Activated T-cell treated with anti-CD3 and anti-CD28 coated beads, Interleukin-2, amount 50 U/mL, for 4 hours (primary cell): ENCODE measurements at places on chromosomes 7 and 10. TPM values are rescaled to one million over a fixed set of nuclear protein-coding genes. Genes with fewer than 3 reads are reported as not detected.

The CHST12 gene
- 6.5 TPM for total RNA-seq

The AKR1C2 gene
- total RNA-seq, result 0.52 TPM

The EVX1 gene
- total RNA-seq, result not detected

The NUTM2A gene
- total RNA-seq, result not detected

The PRSS37 gene
- total RNA-seq, result not detected

The NEUROD6 gene
- not detected for total RNA-seq

GRCh38 chr7:49926720-49927119 is 153.3 kb downstream of the VWC2 start:
- DNase-seq, result no peak

GRCh38 chr10:24513155-24513554 is 210.5 kb downstream of the ARHGAP21 start:
- no peak for DNase-seq

- DNase-seq, result no peak
These were observed 23.4 kb downstream of the LOXL4 start for GRCh38 chr10:98244586-98244985.

- DNase-seq, result no peak
These were observed 31.7 kb downstream of the GALNTL5 start for GRCh38 chr7:151987748-151988529.

GRCh38 chr7:155745737-155746136 is 66.5 kb downstream of the SHH start:
- DNase-seq, result no peak

DNA sequence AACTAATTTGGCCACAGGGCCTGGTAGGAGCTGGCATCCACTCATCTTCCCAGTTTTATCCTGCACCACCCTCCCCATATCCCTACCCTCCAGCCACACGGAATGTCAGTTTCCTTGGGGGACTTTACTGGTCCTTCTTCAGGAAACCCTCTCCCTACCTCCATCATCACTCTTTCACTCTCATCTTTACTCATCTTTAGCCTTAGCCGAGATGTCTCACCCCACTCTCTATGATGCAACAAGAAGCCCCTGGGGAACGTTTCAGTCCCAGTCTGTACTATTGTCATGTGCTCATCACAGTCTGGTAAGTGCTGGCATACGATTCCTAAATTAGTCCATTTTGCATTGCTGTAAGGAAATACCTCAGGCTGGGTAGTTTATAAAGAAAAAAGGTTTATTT is 34.9 kb upstream of the TMEM248 start:
- DNase-seq, result no peak

- DNase-seq, result no peak
These were observed 59.4 kb downstream of the FANK1 start for GRCh38 chr10:125955766-125956165.

- DNase-seq, result no peak
These were observed 42.8 kb downstream of the FBXL13 start for GRCh38 chr7:103031781-103032180.

GRCh38 chr7:95501261-95501832 is 15.6 kb downstream of the ASB4 start:
- no peak for DNase-seq

DNA sequence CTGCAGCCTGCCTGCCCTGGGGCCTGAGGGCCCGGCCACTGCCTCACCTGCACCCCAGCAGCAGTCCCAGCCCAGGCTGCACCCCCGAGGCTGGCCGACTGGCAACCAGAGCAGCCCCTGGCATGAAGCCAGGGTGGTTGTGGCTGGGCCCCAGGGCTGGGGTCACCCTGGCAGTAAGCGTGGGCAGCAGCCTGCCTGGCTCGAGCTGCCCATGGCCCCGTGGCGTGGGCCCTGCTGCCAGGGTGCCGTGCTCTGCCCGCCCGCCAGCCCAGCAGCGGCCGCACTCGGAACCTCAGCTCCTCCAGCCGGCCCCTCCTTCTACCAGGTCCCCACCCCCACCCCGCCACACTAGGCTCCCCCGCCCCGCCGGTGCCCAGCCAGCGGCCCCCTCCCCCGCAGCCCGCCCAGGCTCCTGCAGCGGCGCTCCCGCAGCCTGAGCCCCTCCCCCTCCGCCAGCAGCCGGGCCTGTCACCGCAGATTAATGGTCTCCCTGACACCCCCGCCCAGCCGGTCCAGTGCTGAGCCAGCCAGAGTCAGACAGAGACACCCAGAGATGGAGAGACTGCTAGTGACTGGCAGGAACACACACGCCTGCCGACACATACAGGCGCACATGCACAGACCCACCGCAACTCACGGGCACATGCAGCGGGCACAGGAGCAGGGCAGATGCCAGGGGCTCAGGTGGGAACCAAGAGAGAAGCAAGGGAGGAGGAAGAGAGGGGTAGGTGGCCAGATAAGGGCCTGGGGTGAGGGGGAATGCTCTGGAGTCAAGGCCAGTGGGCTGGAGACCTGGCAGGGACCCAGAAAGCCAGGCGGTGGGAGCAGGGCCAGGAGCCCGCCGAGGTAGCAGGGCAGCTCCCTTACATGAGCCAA is 22.4 kb downstream of the KCNH2 start:
- DNase-seq, result no peak

DNA sequence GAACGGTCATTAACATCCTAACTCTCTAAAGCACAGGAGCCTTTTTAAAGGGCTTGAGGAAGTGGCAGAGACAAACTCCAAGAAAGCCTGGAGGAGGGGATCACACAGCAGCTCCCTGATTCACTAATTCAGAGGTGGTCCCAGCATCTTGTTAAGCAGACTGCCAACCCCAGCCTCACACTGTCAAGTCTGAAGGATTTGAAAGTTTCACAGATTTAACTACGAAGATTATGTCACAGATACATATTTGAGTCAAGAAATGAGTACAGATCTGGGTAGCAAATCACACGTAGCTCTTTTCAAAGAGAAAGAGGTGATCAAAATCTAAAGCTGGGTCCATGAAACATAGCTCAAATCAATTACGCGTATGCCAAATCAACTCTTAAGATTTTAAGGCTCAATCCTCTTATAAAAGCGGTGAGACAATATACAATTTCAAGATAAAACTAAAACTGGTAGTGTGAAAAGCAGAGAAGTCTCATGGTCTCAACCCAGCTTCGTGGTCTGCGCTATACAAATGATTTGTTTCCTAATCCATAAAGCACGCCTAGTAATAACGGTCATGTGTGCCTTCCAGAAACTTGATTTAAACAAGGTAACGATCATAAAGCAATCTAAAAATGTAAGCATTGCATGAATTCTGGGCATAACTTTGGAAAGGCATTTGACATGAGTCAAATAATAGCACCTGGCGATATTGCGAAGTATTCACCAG is 229.9 kb upstream of the MKLN1 start:
- no peak for DNase-seq
